ENCODE measurements at places on chromosomes 5 and 9. TPM values are rescaled to one million over a fixed set of nuclear protein-coding genes. Genes with fewer than 3 reads are reported as not detected.

Gene FBP2
- total RNA-seq, result under 0.01 TPM

Gene TMEM215
- not detected for total RNA-seq

Gene BRINP1
- 4.0 TPM for total RNA-seq

Gene GALNT12
- total RNA-seq, result 19.8 TPM

Gene CNTFR
- 0.37 TPM for total RNA-seq

Gene C9orf153
- total RNA-seq, result 0.20 TPM

Gene RNF183
- under 0.01 TPM for total RNA-seq

Gene RPL12
- 847 TPM for total RNA-seq

Gene GPRIN1
- total RNA-seq, result 8.0 TPM

Gene OTP
- total RNA-seq, result not detected

Gene PAM
- total RNA-seq, result 152 TPM

Gene IL4
- total RNA-seq, result not detected

Gene HAVCR1
- 0.37 TPM for total RNA-seq

Gene TOR2A
- 5.1 TPM for total RNA-seq

Gene MEGF9
- total RNA-seq, result 6.6 TPM

Gene TLE4
- total RNA-seq, result 3.3 TPM

Gene ADGRD2
- total RNA-seq, result not detected

Gene SPINK7
- total RNA-seq, result not detected

Gene NR4A3
- total RNA-seq, result 0.37 TPM

Gene PTCD2
- total RNA-seq, result 12.5 TPM
